ENCODE measurements at places on chromosomes 4 and X.

DNA sequence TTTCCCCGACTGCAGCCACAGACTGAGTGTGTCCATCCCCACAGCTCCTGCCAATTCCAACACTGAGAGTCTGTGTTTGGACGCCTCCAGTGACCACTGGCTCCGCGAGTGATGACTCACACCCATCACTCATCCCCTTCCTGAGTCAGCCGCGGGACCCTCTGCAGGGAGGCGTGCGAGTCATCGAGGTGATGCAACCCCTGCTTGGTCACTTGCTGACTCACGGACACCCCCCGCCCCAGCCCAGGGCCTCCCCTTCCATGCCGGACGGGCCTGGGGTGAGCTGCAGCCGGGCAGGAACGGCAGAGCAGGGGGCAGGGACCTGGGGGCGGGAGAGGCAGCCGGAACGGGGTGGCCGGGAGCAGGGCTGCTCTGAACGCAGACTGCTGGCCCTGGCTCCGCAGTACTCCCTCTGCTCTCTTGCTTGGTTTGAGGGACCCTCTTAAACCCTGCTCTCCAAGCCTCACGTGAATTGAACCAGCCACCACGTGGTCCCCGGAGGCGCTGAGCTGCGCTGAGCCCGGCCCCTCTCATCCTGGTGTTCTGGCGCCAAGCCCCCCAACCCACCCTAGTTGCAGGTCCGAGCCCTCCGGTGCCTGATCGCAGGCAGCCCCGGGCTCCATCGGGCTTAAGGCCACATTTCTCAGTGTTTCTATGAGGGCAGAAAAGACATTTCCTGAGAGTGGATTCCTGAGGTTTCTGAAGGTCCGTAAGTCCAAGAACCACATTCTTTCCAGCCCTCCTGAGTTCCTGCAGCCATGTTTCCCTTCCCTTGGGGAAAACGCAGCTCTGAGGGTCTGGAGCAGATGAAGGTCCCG, 32.4 kb downstream of the FGFRL1 start:
- no peak for DNase-seq

- DNase-seq = no peak
These were observed 2.1 kb upstream of the FAT1 start for GRCh38 chr4:186725469-186726425.

DNA sequence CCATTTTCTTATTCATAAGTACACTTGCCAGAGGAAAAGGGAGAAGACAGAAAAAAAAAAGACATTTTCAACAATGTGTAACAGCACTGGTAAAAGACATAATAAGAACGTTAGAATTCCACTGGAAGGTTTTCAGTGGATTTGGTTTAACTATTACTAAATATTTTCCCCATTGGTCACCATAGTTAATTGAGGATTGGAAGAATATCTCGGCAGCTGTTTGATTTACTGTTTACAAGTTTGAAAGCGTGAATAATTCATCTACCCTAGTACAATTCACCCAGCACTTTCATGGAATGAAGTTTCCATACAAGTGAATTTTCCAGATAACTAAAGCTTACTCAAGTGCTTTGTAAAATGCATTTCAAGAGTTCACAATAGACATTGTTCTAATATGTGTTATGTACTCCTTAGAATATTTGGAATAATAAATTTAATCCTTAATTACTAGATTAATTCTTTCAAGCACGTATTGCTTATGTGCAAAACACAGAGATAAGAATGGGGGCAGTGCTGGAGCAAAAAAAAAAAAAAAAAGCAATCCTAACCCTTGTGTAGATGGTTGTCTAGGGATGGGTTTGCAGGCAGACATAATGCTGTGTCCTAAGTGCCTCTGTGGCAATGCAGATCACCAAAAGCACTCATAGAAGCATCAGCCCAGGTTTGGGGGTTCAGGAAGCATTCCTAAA, 57.1 kb downstream of the ENPEP start:
- DNase-seq = no peak

GRCh38 chrX:149131774-149132173, 373.3 kb downstream of the IDS start:
- DNase-seq = no peak

DNA sequence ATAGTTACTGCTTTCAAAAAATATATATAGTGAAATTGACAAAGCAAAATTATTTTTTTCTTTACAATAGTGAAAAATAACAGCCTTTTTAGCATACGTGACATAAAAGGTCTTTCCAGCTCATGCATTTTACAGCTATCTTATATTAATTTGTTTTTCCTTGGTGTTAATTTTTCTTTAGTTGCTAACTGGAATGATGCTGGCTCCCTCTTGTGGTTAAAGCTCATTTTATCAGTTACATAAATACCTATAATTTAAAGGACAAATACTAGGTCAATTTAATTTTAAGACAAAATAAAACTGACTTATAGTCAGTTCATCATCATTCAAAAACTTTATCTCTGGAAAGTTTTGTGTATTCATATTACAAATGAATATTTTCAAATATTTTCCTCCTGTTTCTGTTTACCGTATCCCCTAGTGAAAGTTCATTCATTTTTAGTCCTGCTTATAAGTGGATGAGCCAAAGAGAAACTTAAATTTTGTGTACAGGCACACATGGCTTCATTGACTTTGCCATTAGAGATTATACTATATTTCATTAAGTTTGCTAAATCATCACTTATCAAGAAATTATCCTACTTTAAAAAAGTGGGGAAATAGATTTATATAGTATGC, 9.9 kb upstream of the ANAPC4 start:
- no peak for DNase-seq

GRCh38 chr4:17966312-17966711, 55.2 kb downstream of the LCORL start:
- no peak for DNase-seq

DNA sequence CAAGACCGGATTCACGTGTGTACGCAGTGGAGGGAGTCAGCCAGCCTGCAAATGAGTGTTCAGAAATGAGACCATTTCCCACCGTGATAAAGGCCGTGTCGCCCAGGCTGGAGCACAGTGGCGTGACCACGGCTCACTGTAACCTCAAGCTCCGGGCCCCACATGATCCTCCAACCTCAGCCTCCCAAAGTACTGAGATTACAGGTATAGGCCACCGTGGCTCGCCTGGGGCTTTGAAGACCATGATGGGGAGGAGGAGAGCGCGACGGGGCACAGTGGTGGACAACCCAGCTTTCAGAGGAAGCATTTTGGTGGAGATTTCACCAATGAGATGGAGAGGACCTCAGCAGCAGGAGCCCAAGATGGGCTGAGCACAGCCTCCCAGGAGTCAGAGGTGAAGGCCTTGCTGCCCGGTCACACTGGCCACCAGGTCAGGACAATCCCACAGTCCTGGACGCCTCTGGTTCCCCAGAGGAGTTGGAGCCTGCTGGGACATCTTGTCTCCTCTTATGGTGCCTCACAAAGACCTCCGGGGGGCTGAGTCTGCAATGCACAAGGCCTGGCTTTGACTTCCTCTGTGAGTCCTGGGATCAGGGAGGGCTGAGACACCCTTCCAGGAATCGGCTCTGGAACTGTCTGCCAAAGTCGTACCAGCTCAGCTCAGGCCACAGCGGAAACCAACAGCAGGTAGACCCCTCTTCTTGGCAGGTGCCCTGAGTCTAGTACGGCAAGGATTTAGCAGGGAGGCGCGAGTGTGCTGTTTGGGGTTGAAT, 22.4 kb upstream of the MXD4 start:
- no peak for DNase-seq

GRCh38 chrX:129540722-129541184, 694 bp downstream of the OCRL start:
- DNase-seq = no peak

DNA sequence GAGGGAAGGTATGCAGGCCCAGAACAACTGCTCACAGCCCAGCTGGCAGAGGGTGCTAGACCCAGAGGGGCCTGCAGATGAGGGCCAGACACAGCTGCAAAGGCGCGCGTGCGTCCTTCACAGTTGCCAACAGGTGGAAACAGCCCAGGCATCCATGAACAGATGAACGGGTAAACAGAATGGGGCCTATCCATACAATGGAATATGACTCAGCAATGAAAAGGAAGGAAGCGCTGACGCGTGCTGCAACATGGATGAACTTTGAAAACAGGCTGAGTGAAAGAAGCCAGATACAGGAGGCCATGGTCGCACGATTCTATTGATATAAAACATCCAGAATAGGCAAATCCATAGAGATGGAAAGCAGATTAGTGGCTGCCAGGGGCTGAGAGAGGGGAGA, 83.1 kb upstream of the DDX3X start:
- no peak for DNase-seq

DNA sequence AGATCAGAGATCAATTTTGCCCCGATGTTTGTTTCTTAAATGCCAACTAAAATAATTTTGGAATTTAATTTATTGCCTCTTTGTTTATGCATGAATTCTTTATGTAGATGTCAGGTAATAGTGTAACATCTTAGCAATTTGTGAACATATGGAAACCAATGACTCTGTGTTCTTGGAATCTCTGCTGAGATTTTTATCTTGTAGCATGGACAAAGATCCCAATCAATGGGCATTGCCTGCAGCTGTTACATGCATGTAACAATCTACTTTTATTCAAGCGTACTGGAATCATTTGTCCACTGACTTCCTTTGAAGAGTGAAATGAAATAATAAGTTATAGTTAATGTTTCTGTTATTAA, 61.6 kb upstream of the ARSJ start:
- no peak for DNase-seq

DNA sequence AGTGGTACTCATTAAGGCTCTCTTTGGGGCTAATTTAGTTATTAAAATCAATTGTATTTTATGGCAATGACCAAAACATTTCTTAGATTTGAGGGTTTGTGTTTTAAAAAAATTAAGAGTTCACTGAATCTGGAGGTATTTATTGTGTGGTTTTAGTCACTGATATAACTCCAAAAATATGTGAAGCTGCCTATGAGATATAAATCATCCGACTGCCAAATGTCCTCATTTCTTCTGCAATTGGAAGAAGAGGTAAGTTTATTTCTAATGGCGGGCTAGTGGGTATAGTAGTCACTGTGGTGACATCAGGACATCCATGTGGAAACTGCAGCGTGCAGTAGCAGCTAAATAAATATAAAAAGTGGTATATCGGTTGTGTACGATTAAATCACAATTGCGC, 205.5 kb downstream of the MID1 start:
- DNase-seq = no peak
